ENCODE measurements at places on chromosomes 6 and 20.
A peak's percentile ranks its signal among the peaks of the same experiment; 100 is the strongest.

DNA sequence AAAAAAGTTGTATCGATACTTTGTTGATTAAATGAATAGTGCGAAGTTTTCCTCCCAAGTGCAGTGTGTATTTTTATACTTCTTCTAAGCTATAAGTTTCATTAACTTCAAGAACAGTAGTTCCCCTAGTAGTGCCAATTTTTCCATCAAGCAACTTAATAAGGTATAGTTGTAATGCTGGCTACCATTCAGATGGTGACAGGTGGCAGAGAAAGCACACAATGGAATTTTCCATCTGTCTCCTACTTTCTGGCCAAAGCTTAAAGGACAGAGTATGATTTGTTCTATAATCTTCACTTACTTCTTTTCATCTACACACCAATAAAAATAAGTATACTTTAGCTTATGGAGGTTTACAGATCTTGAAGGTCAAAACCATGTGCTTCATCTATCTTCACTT lies 431.1 kb downstream of the NKAIN2 start:
- DNase-seq = no peak

GRCh38 chr20:35739294-35740163 lies 2.5 kb downstream of the RBM39 start:
- no peak for DNase-seq

GRCh38 chr6:138339024-138339423 lies 38.7 kb upstream of the SMIM28 start:
- no peak for DNase-seq

DNA sequence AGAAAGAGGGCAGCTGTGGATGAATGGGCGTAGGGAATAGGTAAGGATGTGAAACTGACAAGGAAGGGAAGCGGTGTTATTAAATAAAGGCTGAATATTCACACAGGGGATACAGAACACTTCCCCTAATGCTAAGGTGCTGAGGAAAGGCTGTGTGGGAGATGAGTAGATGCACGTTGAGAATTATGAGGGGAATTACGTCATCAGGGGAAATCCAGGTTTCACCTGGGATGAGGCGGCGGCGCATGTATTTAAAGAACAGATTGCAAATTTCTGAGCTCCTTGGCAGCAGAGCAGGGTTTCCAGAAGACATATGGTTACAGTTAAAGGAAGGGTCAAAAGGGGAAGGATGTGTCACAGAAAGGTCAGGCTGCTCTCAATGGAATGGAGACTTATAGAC lies 28.7 kb upstream of the EDN1 start:
- DNase-seq = no peak

DNA sequence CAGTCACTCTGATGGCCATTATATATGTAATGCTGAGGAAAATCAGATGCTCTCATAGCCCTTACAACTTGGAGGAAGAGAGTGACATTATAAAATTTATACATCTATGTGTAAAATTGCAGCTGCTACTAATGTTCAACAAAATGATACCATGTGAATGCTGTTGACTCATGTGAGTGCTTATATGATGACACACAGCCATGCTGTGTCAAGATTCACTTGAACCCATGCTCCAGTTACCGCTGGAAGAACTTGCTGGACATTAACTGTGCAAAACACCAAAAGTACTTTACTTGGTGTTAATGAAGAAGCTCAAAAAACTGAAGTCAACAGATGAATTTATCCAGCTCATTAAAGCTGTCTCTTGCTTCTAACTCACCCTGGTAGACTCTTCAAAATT lies 318.9 kb upstream of the PLCB4 start:
- no peak for DNase-seq

GRCh38 chr6:130603391-130603790 lies 223.8 kb upstream of the SMLR1 start:
- DNase-seq = no peak

GRCh38 chr6:127878115-127878514 lies 22.7 kb downstream of the THEMIS start:
- DNase-seq = no peak

DNA sequence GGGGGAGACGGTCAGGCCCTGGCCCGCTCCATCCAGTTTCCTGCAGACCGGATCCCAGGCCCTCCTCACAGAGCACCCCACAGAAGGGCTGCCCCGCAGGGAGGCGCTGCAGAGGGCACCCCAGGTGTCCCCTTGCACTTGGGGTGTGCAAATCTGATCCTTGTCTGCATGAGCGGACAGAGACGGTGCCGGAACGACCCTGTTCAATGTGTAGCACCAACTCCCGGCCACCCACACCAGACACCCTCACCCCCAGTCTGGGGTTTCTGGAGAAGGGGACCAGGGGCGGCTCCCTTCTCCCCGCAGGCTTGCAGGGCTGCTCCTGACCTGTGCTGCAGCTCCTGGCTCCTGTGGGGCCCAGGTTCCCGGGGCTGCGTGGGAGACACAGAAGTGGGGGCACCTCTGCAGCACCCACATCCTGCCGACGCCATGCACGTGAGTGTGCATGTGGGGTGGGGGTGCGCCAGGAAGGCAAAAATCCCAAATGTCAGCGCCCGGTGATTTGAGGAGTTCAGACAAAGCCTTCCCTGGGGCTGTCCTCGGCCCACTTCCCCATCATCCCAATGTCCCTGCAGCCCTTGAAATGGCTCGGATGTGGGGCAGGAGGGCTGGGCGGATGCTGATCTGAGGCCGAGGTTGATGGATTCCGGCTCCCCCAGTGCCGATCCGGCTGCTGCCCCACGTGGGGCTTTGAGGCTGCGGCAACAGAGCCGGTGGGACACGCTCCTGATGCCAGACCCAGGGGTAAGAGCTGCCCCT lies 85.3 kb upstream of the BHLHE23 start:
- DNase-seq = no peak

DNA sequence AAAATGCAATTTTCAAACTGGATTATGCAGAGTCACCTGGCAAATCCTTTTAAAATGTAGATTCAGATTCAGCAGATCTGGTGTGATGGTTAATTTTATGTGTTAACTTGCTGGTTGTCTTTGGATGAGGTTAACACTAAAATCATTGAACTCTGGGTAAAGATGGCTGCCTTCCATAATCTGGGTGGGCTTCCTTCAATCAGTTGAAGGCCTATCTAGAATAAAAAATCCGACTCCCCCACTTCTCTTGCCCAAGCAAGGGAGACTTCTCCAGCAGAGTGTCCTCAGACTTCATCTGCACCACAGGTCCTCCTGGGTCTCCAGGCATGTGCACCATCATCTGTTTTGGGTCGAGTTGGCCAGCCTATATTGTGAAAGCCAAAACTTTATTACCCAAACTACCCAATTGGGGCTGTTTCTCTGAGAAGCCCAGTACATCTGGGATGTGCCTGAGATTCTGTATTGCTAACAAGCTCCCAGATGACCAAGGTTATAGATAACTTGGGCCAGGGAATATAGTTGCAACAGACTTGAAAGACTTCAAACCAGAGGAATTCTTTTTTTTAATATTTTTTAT lies 1.6 kb upstream of the SLC17A5 start:
- no peak for DNase-seq

DNA sequence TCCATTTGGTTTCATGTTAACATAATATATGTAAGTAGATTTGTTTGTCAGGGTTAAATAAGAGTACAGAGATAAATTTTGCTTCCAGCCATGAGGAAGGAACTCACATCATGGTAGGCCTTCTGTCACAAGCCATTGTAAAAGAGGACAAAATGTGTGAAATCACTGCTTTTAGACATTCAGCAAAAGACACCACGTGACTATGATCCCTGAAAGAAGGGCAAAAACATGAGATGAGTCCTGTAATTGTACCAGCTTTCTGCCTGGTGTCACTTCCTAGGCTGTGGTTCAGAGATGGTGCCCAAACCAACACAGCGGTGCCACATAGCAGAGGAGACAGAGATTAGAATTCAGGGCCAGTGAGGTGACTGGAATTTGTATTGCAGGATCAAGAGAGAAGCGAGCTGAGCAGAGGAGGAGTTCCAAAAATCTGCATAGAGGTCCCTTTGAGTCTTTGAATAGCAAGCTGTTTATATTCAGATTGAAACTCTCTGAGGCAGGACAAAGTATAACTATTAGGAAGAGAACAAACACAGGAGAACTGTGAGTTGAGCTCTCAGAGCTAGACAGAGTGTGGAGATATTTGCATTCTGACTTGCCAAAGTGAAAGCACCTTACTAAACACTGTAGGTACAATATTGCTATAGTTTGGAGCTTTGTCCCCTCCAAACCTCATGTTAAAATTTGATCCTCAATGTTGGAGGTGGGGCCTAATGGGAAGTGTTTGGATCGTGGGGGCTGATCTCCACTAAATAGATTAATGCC lies 52.6 kb upstream of the PDE7B start:
- no peak for DNase-seq

- DNase-seq = no peak
Measured at GRCh38 chr20:29690274-29690673, 1567.2 kb upstream of the DEFB115 start.

DNA sequence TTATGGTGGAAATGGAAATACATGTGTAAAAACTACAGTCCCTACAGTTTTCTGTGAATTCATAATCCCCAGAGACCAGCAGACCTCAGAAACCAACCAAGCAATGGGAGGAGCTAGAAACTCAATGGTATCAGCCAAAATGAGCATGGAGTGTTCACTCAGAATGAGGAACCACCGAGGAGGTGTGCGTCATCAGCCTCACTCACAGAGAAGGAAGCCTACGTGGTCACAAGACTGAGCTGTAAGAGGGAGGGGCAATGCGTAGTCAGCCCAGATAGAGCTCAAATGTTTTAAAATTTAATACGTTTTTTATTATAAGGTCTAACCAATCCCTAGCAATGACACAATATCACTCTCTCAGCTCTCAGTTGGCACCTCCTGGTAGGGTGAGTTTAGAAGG lies 17.4 kb downstream of the MYLK4 start:
- peak; percentile 6 for DNase-seq

Data from stimulated activated CD8-positive, alpha-beta memory T cell treated with anti-CD3 and anti-CD28 coated beads, Interleukin-15, amount 100 ng/mL, for 4 hours (primary cell).